ENCODE measurements at places on chromosomes 12 and 14. TPM values are rescaled to one million over a fixed set of nuclear protein-coding genes. Genes with fewer than 3 reads are reported as not detected.

RAB15 gene
- 21.8 TPM for total RNA-seq

OR6S1 gene
- not detected for total RNA-seq

ADGRD1 gene
- total RNA-seq, result 167 TPM

RPL10L gene
- not detected for total RNA-seq

- no peaks in the 10 kb centered on the region for H3K36me3 ChIP-seq
- no peak overlapping the region for H3K27ac ChIP-seq
Measured at GRCh38 chr14:20734430-20734806, 11.3 kb upstream of the EDDM3A start.

Data from left lung (tissue), 14 donors.